ENCODE measurements at places on chromosomes 1 and 21.
A peak's percentile ranks its signal among the peaks of the same experiment; 100 is the strongest.

DNA sequence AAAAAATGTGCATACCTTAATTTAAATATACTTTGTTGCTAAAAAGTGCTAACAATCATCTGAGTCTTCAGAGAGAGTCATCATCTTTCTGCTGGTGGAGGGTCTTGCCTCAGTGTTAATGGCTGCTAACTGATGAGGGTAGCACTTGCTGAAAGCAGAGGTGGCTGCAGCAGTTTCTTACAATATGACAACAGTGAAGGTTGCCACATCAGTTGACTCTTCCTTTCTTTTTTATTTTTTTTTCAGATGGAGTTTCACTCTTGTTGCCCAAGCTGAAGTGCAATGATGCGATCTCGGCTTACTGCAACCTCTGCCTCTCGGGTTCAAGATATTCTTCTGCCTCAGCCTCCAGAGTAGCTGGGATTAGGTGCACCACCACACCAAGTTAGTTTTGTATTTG lies 2.6 kb upstream of the CFAP45 start:
- DNase-seq, result no peak

- peak; percentile 33 for DNase-seq
Observed at GRCh38 chr1:3775490-3776230, 3.1 kb downstream of the SMIM1 start.

DNA sequence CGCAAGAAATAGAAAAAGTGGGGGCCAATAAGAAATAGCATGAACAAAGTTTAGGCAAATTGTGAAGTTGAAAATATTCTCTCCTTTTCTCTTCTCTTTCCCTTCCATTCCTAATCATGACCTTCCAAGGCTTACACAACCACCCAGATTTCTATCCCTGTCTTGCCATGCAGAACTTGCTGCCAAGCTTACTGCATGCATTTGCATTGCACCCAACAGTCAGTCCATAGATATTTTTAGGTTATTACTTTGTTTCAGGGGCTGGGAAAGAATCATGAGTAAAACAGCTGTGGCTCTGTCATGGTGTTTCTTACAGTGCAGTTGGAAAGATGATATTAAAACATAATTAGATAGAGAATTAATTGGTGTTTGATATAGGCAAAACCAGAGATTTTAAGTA lies 219.4 kb downstream of the PTGER3 start:
- no peak for DNase-seq

- DNase-seq, result no peak
Observed at GRCh38 chr1:205020466-205020865, 22.5 kb upstream of the CNTN2 start.

- DNase-seq, result no peak
Observed at GRCh38 chr1:200901350-200901749, 6.7 kb downstream of the INAVA start.

- DNase-seq, result no peak
Observed at GRCh38 chr1:116166655-116167054, 55.5 kb downstream of the MAB21L3 start.

- no peak for DNase-seq
Observed at GRCh38 chr1:2543543-2544092, 12.6 kb upstream of the TNFRSF14 start.

DNA sequence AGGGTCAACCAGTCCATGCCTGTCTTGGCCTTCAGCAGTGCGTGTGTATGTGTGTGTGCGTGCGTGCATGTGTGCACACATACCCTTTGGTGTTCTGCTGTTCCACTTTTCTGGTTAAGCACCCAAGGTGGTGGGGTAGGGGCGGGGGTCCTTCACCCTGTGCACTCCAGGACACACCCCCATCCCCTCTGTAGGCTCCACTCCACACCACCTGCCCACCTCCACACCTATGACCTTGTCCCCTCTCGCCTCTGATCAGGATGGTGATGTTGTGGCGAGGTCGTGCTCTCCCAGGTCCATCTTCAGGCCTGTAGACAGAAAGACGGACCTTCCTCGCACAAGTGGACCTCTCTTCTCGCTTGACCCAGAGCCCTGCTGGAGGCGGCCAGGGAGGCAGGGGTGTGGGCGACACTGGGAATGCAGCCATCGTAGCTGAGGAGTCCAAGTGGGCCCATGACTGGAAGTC lies 44.6 kb downstream of the WDR4 start:
- no peak for DNase-seq

GRCh38 chr1:6601923-6602668 lies 573 bp downstream of the KLHL21 start:
- DNase-seq, result peak; percentile 56

DNA sequence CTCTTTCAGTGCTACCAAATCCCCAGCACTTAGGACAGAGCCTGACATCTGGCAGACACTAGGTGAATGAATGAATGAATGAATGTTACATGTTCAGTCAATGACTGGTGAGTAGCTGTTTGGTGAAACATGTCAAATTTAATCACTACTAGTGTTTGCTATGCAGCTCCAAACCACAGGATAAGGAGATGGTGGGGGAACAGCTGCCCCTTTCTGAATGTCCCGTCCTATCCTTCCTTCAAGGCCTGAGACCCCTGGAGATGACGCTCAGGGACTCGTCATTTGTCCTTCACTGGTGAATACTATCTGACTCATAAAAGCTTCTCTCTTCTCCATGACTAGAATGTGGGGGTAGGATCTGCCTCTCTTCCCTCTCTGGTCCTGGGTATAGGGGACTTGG lies 175.4 kb downstream of the HIVEP3 start:
- no peak for DNase-seq

GRCh38 chr1:63103682-63104081 lies 218.7 kb upstream of the FOXD3 start:
- DNase-seq, result no peak

DNA sequence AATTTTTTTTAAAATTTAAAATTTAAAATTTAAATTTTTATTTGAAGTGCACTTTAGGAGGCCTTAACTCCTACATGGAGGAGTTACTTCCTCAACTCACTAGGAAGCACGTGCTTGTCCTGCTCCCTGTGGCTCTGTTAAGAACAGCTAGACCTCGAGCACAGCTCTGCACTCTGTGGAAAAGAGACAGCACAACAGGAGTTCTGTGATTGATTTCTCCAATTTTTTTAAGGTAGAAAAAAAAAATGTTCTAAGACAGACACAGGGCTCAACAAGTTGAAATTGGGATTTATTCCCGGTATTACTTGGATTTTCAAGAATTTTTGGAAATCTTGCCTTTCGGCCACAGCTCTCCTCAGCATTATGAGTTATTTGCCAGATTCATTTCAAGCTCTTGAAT lies 356.6 kb upstream of the LYPLAL1 start:
- DNase-seq, result no peak

- no peak for DNase-seq
Observed at GRCh38 chr21:45611296-45611695, 32.2 kb upstream of the PCBP3 start.

DNA sequence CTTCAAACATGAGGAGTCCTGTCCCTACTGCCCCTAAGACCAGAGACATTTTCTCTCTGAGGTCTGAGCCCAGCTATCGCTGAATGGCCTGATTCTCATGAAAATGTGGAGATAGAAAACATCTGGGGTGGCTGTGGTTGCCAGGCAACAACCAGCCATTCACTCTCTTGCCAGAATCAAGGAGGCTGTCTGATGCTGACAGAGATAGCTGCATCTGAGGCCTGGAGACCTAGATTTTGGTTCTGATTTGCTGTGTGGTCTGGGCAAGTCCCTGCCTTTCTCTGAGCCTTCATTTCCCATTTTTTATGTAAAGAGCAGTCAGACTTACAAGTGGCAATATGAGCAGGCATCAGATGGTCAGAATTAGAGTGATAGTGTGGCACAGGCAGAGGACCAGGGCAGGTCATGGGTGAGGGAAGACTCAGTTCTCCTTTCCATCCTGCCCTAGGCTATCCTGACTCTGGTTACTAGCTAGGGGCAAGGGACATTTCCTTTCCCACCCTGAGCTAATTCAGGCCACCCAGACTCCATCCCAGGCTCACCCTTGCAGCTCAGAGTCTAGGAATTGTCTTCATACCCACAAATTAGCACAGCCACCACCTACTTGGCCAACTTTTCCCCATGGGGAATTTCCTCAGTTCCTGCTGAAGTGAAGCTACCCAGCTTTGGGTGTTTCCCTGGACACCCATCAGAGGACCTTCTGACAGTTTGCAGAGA lies 20.0 kb upstream of the RNF19B start:
- peak; percentile 70 for DNase-seq

- no peak for DNase-seq
Observed at GRCh38 chr1:57020216-57020615, 54.4 kb upstream of the C8B start.

- DNase-seq, result peak; percentile 54
Observed at GRCh38 chr1:2556277-2556677, at the start of gene TNFRSF14. Gene TNFRSF14, plus strand, starts transcription at chr1:2556371. Its CDS starts 294 bp downstream, at chr1:2556665.

DNA sequence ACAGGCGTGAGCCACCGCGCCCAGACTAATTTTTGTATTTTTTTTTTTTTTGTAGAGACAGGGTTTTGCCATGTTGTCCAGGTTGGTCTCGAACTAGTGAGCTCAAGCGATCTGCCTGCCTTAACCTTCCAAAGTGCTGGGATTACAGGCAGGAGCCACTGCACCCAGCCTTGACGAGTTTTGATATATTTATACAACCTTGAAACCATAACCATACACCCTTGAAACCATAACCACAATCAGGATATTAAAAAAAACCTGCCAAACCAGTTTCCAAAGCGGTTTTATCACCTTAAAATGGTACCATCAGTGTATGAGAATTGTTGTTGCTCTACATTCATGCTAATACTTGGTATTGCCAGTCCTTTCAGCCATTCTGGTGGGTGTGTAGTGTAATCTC lies 3.7 kb upstream of the PHACTR4 start:
- no peak for DNase-seq

GRCh38 chr1:199690496-199690895 lies 337.0 kb upstream of the NR5A2 start:
- DNase-seq, result no peak

- peak; percentile 88 for DNase-seq
Observed at GRCh38 chr1:165807613-165808012, 19.8 kb upstream of the UCK2 start.

- peak; percentile 48 for DNase-seq
Observed at GRCh38 chr1:246579818-246580217, 13.6 kb downstream of the CNST start.

GRCh38 chr21:40051801-40052200 lies 184.6 kb downstream of the PCP4 start:
- no peak for DNase-seq

GRCh38 chr1:63713627-63714481 lies 60.0 kb upstream of the ROR1 start:
- DNase-seq, result peak; percentile 88

- no peak for DNase-seq
Observed at GRCh38 chr1:222750651-222751050, 13.6 kb downstream of the FAM177B start.

GRCh38 chr1:19596065-19596713 lies 47.9 kb upstream of the NBL1 start:
- no peak for DNase-seq

GRCh38 chr1:216081445-216081844 lies 341.8 kb downstream of the USH2A start:
- no peak for DNase-seq

DNA sequence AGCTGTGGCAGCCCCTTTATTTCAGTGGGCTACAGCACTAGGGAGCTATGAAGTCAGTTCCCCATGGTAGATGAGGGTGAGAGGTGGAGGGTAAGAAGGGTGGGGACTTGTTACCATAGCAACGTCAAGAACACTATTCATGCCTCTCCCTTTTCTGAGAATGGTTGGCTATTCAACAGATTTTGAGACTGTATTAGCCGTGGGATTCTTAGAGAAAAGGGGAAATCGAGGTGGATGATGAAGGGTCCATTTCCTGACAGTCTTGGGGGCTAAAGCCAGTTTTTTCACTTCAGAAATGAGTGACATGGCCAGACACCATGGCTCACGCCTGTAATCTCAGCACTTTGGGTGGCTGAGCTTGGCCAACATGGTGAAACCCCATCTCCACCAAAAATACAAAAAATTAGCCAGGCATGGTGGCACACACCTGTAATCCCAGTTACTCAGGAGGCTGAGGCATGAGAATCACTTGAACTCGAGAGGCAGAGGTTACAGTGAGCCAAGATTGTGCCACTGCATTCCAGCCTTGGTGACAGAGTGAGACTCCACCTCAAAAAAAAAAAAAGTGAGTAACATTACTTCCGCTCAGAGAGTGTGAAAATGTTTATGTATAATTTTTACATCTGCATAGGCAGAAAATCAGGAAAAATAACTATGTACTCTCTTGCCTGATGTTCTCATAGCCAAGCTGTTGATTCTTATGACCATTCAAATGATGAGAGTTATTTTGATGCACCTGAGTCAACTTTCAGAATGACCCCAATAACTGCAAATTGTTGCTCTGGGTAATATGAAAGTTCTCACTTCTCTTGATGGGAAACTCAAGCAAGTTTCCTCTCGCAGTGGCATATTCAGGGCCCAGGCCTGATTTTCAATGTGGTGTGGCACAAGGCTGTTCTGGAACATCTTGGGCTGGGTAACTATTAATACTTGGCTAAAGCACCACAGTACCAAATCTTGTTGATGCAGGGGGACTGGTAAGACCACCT lies 23.2 kb upstream of the RGSL1 start:
- no peak for DNase-seq

GRCh38 chr1:154325583-154326545 lies 539 bp downstream of the ATP8B2 start:
- peak; percentile 92 for DNase-seq

GRCh38 chr1:230822092-230822581 lies 46.2 kb downstream of the C1orf198 start:
- peak; percentile 83 for DNase-seq

- no peak for DNase-seq
Observed at GRCh38 chr1:222105393-222105737, 363.5 kb upstream of the DUSP10 start.

- no peak for DNase-seq
Observed at GRCh38 chr1:156095906-156096508, 13.7 kb upstream of the MEX3A start.

DNA sequence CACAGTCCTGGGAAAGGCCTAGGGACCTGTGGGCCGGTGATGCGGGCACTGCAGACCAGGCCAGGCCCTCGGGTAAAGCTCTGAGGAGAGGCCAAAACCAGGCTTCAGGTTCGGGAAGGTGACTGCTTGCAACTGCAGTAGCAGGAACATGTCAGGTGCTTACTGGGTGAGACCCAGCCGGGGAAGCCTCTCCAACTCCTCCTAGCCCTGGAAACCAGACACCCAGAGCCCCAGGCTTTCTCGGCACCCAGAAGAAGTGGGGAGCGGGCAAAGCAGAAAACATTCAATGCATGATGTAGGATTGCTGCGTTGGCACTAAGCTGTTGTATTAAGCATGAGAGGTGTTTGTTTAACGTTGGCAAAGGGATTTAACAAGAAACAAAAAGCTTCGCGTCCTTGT lies 20.2 kb upstream of the GNPAT start:
- DNase-seq, result no peak

DNA sequence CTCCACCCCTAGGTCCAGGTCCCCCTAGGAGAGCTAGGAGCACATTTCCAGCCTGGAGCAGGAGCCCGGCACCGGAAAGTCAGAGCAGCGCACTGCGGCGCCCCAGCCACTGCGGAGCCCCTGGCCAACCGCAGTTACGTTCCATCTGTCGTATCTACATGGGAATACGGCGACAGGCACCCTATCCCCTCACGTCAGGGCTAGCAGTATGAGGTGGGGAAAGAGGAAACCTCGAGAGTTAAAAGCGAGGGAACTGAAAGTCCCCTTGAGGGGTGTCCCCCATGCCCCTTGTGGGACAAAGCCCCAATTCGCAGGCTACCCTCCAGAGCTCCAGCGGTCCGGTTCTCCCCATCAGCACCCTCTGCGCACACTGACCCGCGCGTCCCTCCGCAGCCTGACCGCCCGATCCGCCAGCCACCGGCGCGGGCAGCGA lies 995 bp downstream of the COLGALT2 start:
- no peak for DNase-seq

- DNase-seq, result no peak
Observed at GRCh38 chr1:248239478-248239877, 8.3 kb downstream of the OR2M4 start.
